ENCODE measurements at places on chromosomes 16 and 17.

DNA sequence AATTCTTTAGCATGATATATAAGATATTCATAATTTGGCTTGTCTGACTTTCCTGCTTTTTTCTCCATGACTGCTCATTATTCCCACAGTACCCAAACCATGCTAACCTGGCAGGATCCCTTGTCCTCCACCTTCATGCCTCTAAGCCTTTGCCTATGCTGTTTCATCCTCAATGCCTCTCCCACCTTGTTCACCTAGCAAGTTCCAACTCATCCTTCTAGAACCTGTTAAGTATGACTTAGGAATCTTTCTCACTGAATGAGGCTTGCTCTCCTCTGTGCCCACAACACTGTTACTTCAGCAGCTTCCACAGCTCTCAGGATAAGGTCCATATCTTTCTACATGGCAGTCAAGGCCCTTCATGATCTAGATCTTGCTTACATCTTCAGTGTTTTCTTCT lies 34.0 kb downstream of the CA10 start:
- DNase-seq: no peak

DNA sequence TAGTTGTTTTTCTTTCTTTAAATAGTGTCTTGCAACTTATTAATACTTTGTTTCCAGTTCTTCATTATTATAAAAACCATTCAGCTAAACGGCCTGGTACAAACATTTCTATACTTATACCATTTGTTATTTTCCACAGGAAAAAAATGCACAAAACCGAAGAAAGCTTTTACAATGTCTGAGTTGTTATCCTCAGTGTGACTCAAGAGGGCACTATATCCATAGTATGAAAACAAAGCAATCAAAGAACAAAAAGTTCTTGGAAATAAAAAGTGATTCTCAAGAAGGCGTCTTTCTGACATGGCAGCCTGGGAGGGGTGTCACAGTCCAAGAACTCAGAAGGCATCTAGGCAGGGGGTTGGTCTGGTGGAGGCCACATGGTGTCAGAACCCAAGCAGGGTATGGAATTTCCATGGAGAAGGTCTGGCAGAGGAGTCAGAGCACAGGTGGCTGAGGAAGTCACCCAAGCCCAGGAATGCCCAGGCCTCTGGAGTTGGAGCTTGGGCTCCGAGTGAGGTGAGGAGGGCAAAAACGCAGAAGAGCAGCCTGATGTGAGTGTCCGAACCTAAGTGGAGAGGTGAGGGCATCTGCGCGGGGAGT lies 70.9 kb upstream of the ATP2A3 start:
- no peak for DNase-seq

DNA sequence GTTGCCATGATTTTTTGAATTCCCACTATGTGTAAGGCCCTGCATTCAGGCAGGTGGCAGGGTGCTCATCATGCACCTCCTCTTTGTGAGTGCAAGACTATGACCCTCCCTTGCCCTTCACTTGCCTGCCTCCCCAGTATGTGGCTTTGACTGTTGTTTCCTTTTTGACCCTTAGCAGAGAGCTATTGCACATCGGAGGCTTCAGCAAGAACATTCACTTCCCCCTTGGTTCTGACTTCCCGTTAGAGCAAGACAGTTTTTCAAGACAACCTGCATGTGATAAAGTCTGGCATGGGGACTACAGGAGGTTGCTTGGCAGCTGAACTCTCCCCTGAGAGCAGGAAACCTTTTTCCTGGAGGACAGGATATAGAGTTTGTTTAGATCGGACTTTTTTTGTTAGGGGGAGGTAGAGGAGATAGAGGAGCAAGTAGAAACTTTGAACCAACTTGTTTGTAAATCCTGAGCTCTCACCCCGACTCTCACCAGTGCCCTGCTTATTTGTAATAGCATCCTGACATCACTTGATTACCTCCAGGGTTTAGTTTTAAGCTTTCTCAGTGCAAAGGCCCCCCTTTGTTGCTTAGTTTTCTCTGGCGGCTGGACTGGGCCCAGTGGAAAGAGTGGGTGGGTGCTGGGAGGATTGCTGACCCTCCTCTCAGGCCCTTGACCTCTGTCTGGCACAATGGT lies 34.3 kb downstream of the LIMD2 start:
- DNase-seq: no peak

GRCh38 chr16:52652033-52652432 lies 105.1 kb upstream of the TOX3 start:
- DNase-seq: no peak

GRCh38 chr17:78903101-78903779 lies at the start of gene CEP295NL:
TSS of gene CEP295NL (minus strand) at chr17:78903201. CDS start at chr17:78901828, 1,373 bp downstream.
- DNase-seq: peak; percentile 75

DNA sequence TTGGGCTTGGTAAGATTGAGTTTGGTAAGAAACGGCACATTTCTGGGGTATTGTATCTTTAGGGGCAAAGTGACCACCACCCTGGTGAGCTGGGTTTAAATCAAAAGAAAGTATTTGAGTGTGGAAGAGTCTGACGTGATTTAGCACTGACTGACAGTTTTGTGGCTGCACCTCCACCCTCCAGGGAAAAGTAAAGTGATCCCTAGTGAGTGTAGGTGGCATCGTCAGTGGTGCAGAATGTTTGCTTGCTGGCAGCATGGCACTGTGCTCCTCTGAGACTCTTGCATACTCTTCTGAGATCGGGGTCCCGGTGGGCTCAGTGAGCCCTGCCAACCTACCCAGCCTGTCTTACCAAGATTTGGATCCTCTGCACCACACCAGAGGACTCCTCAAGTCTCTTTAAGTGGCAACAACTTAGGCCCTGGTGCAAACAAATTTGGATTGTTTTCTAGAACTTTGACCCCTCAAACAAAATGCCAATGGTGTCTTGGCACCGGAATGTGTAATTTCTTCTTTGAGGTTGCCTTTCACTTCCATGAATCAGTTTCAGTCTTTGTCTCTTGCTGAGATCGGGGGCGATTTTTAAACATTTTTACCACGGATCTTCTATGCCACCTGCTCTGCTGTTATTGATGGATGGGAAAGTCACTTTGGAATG lies 2.8 kb downstream of the PRKCB start:
- no peak for DNase-seq

DNA sequence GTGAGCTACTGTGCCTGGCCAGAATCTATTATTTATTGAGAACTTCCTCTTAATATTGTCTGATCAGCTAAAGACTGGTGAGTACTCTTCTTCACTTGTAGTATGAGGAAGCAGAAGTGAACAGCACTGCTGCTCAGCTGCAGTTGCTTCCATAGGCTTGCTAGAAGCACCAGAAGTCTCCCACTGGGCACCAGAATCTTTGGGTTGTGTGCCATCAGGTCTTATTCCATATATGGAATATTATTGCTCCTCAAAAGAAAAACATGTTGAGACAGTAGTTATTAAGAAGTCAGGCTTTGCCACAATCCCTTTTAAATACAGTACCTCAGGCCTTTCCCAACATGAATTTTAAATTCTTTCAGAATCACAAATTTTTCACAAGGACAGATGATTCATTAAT lies 17.2 kb downstream of the SNTB2 start:
- no peak for DNase-seq

DNA sequence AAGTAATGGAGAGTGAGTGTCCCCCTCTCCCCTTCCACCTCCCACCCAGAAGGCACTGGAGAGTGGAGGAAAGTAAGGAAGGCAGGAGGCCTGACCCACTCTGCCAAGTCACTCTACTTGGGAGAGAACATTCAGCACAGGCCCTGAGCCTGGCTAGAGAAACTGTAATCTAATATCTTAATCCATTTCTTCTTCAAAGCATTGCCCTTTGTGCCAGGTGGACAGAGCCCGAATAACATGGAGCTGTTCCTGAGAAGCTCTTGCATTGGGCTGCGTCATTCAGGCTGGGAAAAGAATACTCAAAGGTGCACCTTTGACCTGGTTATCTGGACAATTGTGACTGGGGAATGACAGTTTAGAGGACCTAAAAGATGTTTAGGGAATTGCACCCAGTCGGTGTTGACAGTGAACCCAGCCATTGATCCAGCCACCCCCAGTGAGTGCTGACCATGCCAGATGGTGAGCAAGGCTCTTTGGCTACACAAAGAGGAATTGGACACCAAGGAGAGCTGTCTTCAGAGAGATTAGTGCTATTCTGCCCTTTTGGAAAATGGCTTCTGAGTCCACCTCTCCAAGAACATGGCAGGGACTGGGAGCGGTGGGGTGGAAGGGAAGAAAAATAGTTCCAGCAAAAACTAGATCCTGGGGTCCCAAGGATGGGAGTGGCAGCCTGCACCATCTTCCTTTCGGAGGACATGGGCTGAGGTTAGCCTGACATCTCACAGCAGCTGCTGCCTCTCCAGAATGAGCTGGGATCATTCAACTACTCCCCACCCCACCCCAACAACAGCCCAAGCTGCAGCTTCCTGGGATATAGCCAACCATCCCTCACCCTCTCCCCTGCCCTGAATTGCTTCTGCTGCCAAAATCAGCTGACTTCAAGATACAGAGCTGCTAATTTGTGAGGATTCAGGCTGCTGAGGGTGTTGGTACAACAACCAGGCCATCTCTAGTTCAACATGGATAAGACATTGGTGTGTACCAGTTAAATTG lies 11.6 kb upstream of the NOG start:
- DNase-seq: no peak

DNA sequence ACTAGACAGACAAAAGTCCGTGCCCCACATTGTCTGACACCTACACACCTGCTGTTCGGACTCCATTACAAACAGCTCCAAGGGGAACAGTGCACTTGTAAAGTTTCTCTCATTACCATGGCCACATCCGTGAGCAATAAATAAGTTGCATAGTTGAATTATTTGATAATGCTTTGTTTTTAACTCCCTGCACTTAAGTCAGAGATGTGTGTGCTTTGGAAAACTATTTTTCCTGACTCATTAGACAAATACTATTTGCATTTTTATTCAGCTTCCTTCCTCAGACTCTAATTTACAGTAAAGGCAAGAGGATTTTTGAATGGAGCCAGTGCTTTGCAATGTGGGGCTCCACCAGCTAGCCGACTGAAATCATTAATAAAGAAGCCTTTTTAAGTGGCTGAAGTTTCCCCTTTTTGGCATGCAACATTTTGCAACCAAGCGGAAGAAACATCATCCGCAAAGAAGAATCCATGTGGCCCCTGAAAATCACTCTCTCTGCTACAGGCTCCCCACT lies 6.5 kb upstream of the CCL2 start:
- DNase-seq: no peak

- DNase-seq: no peak
Measured at GRCh38 chr16:8623634-8624033, 2.1 kb downstream of the METTL22 start.

- DNase-seq: peak; percentile 68
Measured at GRCh38 chr17:5033352-5034015, 1.7 kb downstream of the SLC52A1 start.

- no peak for DNase-seq
Measured at GRCh38 chr17:68204736-68205135, 43.1 kb upstream of the AMZ2 start.
